ENCODE measurements at places on chromosomes 11 and 22.

DNA sequence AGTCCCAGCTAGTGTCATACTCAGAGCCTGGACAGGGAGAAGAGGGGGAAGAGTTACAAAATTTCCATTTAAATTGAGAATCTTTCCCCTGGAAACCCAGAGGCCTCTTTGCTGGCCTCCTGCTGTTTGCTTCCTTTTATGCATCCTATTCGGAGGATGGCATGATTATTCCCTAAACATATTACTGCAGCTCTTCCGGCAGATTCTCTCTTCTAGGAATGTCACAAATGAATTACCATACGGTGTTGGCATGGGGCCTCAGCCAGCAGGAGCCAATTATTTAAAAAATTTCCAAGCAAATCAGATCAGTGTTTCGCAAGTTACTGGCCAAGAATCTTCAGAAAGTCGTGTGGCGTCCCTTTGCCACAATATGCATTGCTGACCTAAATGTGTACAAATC lies 326.7 kb upstream of the NCAM1 start:
- DNase-seq = no peak

DNA sequence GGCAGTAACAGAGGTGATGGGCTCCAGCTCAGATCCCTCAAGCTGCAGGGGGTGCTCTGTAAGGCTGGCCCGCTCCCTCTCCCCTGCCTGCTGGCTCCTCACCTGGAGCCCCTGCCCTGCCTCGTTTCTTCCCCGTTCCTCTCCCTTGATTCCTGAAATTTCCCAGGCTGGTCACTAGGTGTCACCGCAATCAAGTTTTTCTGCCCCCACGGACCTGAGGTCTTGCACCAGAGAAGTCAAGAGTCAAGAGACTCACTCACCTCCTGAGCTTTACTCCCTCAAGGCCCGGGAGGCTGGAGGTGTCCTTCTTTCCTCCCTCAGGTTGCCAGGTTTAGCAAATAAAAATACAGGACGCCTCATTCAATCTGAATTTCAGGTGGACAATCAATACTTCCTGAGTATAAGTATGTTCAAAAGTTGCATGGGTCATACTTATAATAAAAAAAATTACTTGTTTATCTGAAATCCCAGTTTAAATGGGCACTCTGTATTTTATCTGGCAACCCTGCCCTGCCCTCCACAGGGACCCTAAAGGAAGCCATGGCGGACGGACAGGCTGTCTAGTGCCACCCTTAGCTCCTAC lies 69.2 kb downstream of the SCUBE1 start:
- DNase-seq = no peak

DNA sequence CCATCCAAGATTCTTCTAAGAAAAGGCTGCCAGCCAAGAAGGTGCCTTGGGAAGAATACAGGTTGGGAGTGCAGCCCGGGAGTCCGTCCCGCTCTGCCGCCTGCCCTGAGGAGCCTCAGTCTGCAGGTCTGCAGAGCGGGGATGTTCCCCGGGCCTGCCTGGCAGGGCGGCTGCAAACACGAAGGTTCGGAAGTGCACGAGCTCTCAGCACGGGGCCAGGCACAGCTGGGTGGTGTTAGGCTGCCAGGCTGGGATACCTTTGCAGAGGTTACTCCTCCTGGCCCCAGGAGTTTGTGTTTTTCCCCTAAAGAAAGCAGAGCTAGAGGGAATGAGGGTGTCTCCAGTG lies 9.4 kb upstream of the PRR5 start:
- DNase-seq = no peak

- DNase-seq = no peak
These were observed 41.5 kb upstream of the CARD18 start for GRCh38 chr11:105181100-105181499.

DNA sequence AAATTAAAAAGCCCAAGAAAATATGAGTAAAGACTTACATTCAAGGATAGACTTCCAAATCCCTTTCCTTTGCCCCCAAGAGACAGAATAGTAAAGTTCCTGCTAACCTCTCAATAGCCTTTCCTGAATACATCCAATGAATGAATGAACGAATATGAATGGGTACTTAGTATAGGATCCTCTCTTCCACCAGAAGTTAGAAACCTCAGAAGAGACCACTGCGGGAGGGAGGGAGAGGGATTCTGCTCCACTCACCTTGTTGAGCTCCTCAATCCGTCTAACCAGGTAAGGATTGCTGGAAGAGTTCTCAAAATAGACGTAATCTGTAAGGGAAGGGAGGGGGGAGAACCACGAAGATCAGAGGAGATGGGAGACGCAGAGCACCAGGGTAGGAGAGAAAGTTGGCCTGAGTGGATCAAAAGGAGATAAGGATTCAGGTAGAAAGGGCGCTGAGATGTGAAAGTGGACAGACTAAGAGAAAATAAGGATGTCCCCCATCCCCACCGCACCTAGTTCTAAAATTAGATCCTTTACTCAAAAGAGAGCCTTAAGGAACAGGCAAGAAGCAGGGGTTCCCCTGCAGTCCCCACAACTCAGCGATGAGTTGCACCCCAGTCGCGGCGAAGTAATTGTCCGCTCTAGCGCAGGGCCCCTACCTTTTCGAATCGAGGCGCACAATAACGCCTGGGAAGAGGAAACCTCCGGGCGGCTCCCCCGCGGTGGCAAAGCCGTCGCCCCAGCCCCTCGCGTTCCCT lies 1.1 kb downstream of the MTA2 start:
- no peak for DNase-seq

DNA sequence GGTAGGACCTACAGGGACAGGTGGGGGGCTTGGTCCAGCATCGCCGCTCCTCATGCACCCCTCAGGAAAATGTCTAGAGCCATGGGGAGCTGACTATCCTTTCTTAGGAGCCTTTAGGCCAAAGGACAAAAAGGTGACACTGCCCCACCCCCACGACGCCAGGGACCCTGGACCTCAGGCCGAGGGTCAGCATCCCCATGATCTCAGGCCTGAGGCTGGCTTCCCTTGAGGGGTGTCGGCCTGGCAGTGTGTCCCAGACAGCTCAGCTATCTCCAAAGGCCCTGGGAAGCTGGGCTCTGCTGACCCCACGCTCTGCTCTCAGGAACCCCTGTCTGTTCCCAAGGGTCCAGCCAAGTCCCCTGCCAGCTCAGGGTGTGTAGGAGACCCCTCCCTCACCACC lies 16.3 kb downstream of the MRGPRG start:
- no peak for DNase-seq

DNA sequence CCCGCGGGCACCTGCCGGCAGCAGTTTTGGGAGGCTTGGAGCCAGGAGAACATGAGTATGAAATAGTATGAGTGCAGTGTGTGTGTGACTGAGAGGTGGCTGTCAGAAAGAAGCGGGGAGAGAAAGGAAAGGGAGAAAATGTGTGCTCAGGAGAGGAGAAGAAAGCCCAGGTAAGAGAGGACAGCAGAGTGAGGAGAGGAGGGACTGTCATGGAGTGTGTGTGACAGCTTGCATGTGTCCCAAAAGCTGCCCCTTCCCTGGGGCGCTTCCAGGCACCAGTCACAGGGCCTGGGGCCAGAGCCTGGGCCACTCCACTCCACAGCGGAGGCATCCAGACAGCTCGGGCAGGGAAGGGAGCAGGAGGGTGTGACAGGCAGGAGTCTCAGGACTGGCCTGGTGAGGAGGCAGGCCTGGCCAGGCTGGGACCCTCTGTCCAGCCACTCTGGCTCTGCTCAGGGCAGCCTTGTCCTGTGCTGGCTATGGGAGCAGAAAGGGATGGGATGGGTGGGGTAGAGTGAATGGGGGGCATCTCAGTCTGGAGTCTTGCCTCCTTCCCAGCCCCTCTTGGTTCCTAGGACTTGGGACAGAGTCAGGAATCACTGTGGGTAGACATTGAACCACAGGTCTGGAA lies 949 bp downstream of the MMP11 start:
- no peak for DNase-seq

DNA sequence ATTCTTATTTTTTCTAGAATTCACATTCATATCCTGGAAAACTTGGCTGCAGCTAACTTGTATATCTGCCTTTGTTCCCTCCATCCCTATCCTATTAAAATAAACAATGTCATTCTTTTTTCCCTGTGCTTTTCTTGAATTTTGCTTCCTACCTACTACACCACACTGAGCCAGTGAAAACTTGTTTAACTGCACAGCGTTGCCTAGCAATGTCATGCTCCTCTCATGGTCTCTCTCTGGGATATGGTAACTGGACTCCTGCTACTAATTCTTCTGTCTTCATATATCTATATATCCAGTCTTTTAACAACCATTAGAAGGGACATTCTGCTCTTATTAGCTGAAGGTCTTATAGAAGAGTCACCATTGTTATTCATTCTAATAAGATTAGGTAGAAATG lies 434.4 kb downstream of the METTL15 start:
- DNase-seq = no peak

- DNase-seq = no peak
These were observed 963 bp downstream of the TYMP start for GRCh38 chr22:50528682-50529415.

- DNase-seq = no peak
These were observed 3.3 kb downstream of the OR52L1 start for GRCh38 chr11:5983443-5983842.

DNA sequence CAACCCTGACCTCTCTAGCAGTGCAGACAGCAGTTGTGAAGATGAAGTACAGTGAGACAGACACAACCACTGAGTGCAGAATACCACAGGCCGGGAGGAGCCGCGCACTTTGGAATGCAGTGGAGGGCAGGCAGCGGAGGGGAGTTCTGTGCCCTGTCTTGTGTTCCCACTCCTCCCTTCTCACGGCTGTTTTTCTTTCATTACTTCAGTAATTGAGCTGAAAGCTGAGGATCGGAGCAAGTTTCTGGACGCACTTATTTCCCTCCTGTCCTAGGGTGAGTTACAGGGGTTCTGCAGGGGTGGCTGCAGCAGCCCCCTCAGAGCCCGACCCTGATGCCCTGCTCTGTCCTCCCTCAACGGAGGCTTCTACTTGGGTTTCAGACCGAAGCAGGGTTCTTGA lies 5.6 kb downstream of the CLDN5 start:
- DNase-seq = no peak

DNA sequence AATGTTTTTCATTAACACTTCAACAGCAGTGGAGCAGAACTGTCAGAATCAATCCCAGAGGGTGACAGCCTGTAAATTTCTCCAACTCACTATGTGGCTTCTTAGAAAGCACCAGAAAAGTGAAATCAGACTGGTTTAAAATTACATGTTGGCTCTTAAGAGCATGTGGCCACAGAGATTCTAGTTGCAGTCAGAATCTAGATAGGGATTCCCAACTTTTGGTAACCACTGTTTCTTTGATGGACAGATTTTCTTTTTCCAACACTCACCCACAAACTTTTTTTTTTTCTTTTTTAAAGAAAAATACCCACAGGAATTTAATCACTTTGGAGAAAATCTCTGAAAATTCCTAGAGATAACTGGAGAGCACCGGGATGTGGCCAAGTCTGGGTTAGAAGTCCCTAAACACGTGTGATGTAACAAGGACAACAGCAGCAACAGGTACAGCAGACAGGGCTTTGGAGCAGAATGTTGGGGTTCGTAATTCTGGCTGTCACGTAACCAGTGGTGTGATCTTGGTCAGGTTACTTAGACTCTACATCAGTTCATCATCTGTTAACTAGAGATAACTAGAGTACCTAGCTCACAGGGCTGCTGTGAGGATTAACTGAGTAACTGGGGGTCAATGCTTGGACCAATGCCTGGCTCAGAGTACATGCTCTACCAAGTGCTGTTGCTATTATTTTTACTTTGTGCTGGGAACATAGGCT lies 100.1 kb downstream of the NAT10 start:
- DNase-seq = no peak

- no peak for DNase-seq
These were observed 19.1 kb downstream of the RPUSD4 start for GRCh38 chr11:126192361-126192760.

GRCh38 chr11:66846671-66847091 lies 3.4 kb downstream of the RCE1 start:
- DNase-seq = no peak

- no peak for DNase-seq
These were observed 35.8 kb downstream of the MAML2 start for GRCh38 chr11:96306933-96307775.

- no peak for DNase-seq
These were observed 4.1 kb downstream of the CASP4 start for GRCh38 chr11:104964247-104964646.

DNA sequence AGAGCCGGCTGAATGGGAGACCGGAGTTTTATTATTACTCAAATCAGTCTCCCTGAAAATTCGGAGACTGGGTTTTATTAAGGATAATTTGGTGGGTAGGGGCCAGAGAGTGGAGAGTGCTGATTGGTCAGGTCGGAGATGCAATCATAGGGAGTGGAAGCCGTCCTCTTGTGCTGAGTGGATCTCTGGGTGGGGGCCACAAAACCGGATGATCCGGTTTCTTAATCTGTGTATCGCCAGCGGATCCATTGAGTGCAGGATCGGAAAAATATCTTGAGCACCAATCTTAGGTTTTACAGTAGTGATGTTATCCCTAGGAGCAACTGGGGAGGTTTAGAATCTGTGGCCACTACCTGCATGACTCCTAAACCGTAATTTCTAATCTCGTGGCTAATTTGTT lies 886 bp upstream of the NIPSNAP1 start:
- DNase-seq = no peak

- DNase-seq = no peak
These were observed 163.3 kb upstream of the RASSF10 start for GRCh38 chr11:12845739-12846358.

DNA sequence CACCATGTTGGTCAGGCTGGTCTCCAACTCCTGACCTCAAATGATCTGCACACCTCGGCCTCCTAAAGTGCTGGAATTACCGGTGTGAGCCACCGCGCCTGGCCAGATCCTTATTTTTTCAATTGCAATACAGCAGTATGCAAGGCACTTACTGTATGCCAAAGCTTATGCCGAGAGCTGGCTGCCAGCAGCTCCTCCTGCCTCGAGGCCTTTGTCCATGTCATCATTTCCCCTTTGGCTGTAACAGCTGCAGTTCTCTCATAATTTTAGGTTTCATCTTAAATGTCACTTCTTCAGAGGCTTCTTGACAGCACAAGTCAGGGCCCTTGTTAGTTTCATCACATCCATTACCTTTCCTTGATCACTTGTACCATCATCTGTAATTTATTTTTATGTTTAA lies 1.5 kb upstream of the SREBF2 start:
- no peak for DNase-seq

DNA sequence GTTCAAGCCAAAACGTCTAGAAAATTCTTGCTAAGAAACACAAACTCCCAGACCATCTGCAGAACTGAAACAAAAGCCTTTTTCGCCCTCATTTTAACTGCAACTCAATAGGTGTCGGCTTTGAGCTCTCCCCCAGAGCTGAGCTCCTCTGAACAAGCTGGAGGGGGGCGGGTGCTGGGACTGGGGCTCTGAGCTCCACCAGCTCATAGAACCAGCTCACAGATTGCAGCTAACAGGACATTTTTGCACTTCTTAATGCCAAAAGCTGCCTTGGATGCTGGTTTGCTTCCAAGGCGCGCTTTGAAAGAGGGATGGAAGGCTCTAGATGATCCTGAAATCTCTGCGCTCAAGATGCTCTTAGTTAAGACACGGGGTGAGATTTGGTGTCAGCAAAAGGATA lies 6.0 kb upstream of the YWHAH start:
- no peak for DNase-seq

All from stimulated activated CD4-positive, alpha-beta T cell treated with anti-CD3 and anti-CD28 coated beads, Interleukin-12 subunit alpha, Interleukin-12 subunit beta, amount 100 ng/mL, for 24 hours (primary cell).